ENCODE measurements at places on chromosomes 6 and 20. TPM values are rescaled to one million over a fixed set of nuclear protein-coding genes. Genes with fewer than 3 reads are reported as not detected.

ADGB gene
- not detected for total RNA-seq

ENPP1 gene
- total RNA-seq = 4.9 TPM

PHACTR2 gene
- total RNA-seq = 17.9 TPM

PGC gene
- not detected for total RNA-seq

DPPA5 gene
- total RNA-seq = not detected

SNRPB2 gene
- total RNA-seq = 94.7 TPM

SNAP91 gene
- 8.7 TPM for total RNA-seq

GGTLC1 gene
- total RNA-seq = not detected

CCHCR1 gene
- total RNA-seq = 46.7 TPM

CAGE1 gene
- 0.16 TPM for total RNA-seq

EYA2 gene
- total RNA-seq = 1.3 TPM

FAM83C gene
- not detected for total RNA-seq

ABHD16B gene
- total RNA-seq = not detected

TSBP1 gene
- not detected for total RNA-seq

DNAAF9 gene
- 13.5 TPM for total RNA-seq

C6orf132 gene
- 0.14 TPM for total RNA-seq

TGIF2 gene
- total RNA-seq = 76.4 TPM

SGK2 gene
- total RNA-seq = 1.6 TPM

EYS gene
- total RNA-seq = 0.40 TPM

CST5 gene
- total RNA-seq = not detected

SEMG1 gene
- not detected for total RNA-seq

CD40 gene
- 4.2 TPM for total RNA-seq

RFX6 gene
- not detected for total RNA-seq

MYCT1 gene
- not detected for total RNA-seq

TSPO2 gene
- not detected for total RNA-seq

PDE7B gene
- 0.61 TPM for total RNA-seq

VGLL2 gene
- 0.16 TPM for total RNA-seq

GID8 gene
- 62.3 TPM for total RNA-seq

SLC22A7 gene
- total RNA-seq = 0.37 TPM

OR2H2 gene
- total RNA-seq = not detected

OTOR gene
- total RNA-seq = not detected

SPATS1 gene
- total RNA-seq = not detected

RAB44 gene
- total RNA-seq = not detected

TTK gene
- 45.5 TPM for total RNA-seq

TRAPPC3L gene
- total RNA-seq = not detected

TRIM40 gene
- total RNA-seq = not detected

SLC17A9 gene
- 1.4 TPM for total RNA-seq

NINL gene
- 41.2 TPM for total RNA-seq

Data from neural crest cell (in vitro differentiated cells).